ENCODE measurements at places on chromosomes 11 and 22.

DNA sequence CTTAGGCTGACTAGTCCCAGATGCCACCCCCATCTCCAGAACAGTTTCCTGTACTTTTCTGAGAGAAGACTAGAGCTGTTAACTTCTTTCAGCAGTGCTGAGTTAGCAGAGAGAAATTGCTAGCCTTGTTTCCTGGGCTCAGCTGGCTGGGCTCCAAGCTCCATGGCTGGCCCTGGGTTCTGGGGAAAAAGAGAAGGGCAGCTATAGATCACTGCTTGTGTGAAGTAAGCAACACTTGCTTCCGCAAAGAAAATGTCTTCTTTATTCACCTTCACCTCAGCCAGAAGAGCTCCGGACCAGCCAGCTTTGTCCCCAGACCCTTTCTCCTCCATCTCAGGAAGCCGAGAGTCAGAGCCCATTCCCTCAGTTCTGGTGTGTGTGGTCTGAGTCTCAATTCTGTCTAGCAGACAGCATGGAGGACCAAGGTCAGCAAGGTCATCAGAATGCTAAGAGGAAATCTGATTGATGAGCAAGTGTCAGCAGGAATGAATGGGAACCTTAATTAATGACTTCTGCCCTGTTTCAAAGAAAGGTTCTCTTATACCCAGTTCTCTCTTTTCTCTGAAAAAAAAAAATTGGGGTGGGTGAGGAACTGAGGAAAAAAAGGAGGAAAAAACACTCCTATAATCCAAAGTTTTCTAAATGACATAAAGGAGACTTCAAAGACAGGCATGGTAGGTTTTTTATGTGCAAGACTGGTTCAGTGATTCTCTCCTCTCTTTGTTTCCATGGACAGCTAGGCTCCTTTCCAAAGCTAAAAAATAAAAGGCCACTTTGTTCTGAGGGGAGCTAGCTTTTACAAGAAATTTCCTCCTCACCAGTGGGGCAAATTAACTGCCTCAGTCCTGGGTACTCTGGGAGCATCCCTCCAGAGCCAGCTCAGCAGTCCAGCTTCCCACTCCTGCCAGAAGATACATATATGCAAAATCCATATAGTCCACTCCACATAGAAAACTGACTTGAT lies 63.6 kb upstream of the FAM181B start:
- DNase-seq: no peak

GRCh38 chr22:47218671-47219070 lies 456.2 kb downstream of the TBC1D22A start:
- no peak for DNase-seq

DNA sequence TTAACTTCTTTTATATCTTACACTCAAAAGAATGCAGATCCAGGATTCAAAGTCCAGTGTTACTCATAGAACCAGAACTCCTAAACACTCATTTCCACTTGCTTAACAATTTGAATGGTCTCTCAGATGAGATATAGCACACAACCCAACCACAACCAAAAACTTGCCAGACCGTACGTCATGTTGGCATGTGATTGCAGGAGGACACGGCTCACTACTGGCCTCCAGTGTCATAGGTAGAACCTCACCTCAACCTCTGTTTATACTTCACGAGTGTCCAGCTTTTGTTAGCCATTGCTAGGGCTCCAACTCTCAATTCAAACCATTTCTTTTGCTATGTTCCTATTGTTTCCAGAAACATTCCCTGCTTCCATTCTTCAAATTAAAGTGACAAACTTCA lies 58.5 kb upstream of the PDGFD start:
- DNase-seq: no peak

- DNase-seq: peak; percentile 62
Measured at GRCh38 chr11:33829430-33830141, 55.3 kb upstream of the FBXO3 start.

DNA sequence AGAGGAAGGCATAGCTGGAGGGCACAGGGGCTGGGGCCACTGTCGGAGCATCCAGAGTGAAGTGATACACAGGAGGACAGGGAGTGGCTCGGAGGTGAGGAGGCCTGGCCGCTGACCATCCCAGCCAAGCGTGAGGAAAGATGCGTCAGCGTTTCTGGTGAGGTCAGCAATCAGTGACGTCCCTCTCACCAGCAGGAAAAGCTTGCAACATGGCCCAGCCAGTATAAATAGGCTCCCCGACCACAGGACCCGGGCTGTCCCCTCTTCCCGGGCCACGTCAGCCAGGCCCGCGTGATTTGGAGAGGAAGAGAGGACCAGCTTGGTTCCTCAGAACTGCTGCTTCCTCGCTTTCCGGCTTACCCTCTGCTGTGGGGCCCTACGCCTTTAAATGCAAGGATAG lies 4.2 kb upstream of the OSM start:
- no peak for DNase-seq

GRCh38 chr11:77126861-77127234 lies 1.2 kb upstream of the MYO7A start:
- no peak for DNase-seq

GRCh38 chr22:48950151-48950915 lies 877.3 kb downstream of the BRD1 start:
- DNase-seq: no peak

- DNase-seq: no peak
Measured at GRCh38 chr11:118988280-118988679, 9.7 kb upstream of the CENATAC start.

GRCh38 chr22:44574057-44574639 lies 76.1 kb upstream of the RTL6 start:
- no peak for DNase-seq

- no peak for DNase-seq
Measured at GRCh38 chr11:115722711-115723110, 218.5 kb upstream of the CADM1 start.

DNA sequence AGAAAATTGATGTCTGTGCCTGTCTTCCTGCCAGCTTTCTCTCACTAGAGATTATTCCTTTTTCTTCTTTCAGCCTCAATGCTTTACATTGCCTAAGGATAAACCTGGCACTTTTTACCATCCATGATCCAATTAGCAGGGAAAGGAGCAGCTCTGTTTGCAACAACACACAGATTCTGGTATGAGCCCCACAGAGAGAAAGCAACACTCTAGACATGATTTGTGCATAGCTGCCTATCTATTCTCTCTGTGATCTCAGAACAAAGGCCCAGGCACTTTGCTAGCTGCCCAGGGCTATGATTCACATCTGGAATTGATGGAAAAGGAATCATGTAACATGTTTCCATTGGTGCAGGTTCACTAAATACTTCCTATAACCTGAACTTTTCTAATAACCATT lies 685.0 kb downstream of the ETS1 start:
- DNase-seq: no peak

DNA sequence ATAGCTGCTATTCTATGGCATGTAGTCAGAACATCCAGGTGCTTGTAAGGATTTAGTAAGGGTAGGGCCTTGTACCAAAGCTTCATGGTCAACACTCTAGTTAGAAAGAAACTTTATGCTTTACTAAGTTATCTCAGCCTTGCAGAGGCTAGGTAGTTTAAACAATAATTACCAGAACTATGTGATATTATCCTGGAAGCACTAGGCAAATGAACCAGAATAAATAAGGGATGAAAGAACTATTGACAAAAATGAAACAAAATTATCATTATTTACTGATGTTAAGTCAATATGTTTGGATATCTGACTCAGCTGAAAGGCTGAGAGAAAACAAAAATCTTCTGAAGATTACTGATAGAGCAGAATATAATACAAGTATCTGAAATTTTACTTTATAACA lies 1089.1 kb upstream of the RAG2 start:
- DNase-seq: no peak
